IMR-90 (cell line): ENCODE measurements at places on chromosomes 1 and 21. TPM values are rescaled to one million over a fixed set of nuclear protein-coding genes. Genes with fewer than 3 reads are reported as not detected.

SLC5A3 gene
- 9.9 and 15.6 TPM in 2 replicates for total RNA-seq

S100A16 gene
- 201 and 226 TPM in 2 replicates for total RNA-seq

ARHGAP30 gene
- not detected in 2 replicates for total RNA-seq

DCST1 gene
- total RNA-seq, result not detected in 2 replicates

PLA2G2C gene
- not detected in 2 replicates for total RNA-seq

PEAR1 gene
- 2.0 and 2.8 TPM in 2 replicates for total RNA-seq

FAM110D gene
- not detected in 2 replicates for total RNA-seq

RNU1-1 gene
- total RNA-seq, result under 0.01 TPM in 2 replicates

ADAMTS4 gene
- total RNA-seq, result 0.28 and 0.72 TPM in 2 replicates

TMEM35B gene
- total RNA-seq, result 19.7 and 20.0 TPM in 2 replicates

NBPF6 gene
- not detected in 2 replicates for total RNA-seq

C1orf87 gene
- total RNA-seq, result not detected in 2 replicates

OR2T35 gene
- not detected in 2 replicates for total RNA-seq

TMEM269 gene
- not detected in 2 replicates for total RNA-seq

NFASC gene
- total RNA-seq, result 0.18 and 0.28 TPM in 2 replicates

DFFB gene
- total RNA-seq, result 6.7 and 7.3 TPM in 2 replicates

UBR4 gene
- total RNA-seq, result 77.8 and 87.8 TPM in 2 replicates

NCAM2 gene
- total RNA-seq, result 5.0 and 5.6 TPM in 2 replicates

C1orf226 gene
- total RNA-seq, result under 0.01 TPM in 1 of 2 replicates, not detected in the other

IL19 gene
- total RNA-seq, result not detected in 2 replicates

MAB21L3 gene
- total RNA-seq, result not detected in 2 replicates

OLFML2B gene
- 0.36 and 0.56 TPM in 2 replicates for total RNA-seq

TRIM63 gene
- not detected in 2 replicates for total RNA-seq

CCDC27 gene
- total RNA-seq, result not detected in 2 replicates

TNNI3K gene
- total RNA-seq, result 0.28 and 0.90 TPM in 2 replicates

EDARADD gene
- not detected in 2 replicates for total RNA-seq

S100A3 gene
- total RNA-seq, result 1.4 and 2.9 TPM in 2 replicates

HSD3B1 gene
- not detected in 2 replicates for total RNA-seq

AGBL4 gene
- total RNA-seq, result not detected in 2 replicates

CADM3 gene
- not detected in 2 replicates for total RNA-seq

MIGA1 gene
- total RNA-seq, result 16.3 and 21.4 TPM in 2 replicates

KIF26B gene
- 0.54 and 0.83 TPM in 2 replicates for total RNA-seq

SYT14 gene
- total RNA-seq, result 1.3 and 1.4 TPM in 2 replicates

FAM163A gene
- total RNA-seq, result not detected in 2 replicates

LCE3D gene
- total RNA-seq, result not detected in 2 replicates

RER1 gene
- total RNA-seq, result 47.1 and 51.7 TPM in 2 replicates

NPL gene
- 0.36 and 0.83 TPM in 2 replicates for total RNA-seq

OPTC gene
- not detected in 2 replicates for total RNA-seq

EVA1B gene
- 49.8 and 63.3 TPM in 2 replicates for total RNA-seq

CFAP141 gene
- not detected in 2 replicates for total RNA-seq

TPRG1L gene
- total RNA-seq, result 25.3 and 25.6 TPM in 2 replicates

KCNE2 gene
- total RNA-seq, result not detected in 2 replicates

RIMS3 gene
- 0.28 and 0.36 TPM in 2 replicates for total RNA-seq

MMP23B gene
- total RNA-seq, result 1.1 and 1.4 TPM in 2 replicates

SELL gene
- total RNA-seq, result not detected in 2 replicates

CHI3L2 gene
- 0.18 TPM in 1 of 2 replicates, not detected in the other for total RNA-seq

EDN2 gene
- not detected in 2 replicates for total RNA-seq

BTBD8 gene
- total RNA-seq, result 2.0 and 3.6 TPM in 2 replicates

SUSD4 gene
- total RNA-seq, result 1.1 and 2.7 TPM in 2 replicates
